Body of pancreas (tissue), 4 donors: ENCODE measurements at places on chromosomes 2 and 18. TPM values are rescaled to one million over a fixed set of nuclear protein-coding genes. Genes with fewer than 3 reads are reported as not detected.

DNA sequence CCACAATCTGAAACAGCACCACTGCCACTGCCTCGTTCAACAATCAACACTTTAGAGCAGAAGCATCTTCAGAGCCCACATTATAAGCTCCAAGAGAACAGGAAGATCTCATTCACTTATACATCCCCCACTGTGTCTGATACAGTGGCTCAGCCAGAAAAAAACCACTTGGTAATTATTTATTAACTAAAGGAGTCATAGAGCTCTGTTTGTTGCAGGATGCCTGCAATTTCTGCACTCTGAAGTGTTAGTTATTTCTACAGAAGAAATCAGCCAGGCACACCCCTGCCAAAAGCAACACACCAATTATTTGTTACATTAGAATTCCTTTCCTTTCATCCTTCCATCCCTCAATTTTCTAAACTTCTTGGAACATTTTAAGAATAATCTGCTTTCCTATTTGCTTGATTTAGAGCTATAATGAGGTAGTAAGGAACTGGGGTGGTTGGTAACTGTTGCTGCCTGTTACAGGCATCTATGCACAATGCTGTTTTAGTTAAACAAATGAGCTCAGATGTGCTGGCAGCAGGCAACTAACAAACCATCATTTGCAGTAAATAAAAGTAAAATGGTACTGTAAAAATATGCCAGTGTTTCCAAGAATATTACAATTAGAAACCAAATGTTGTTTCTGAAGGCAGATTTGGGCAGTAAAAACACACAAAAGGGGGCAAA, 59.9 kb downstream of the DYM start:
- H3K27ac ChIP-seq: peak overlapping the region; percentile 18
- no peaks in the 10 kb centered on the region for H3K27me3 ChIP-seq
- H3K4me1 ChIP-seq: peaks cover 14% of the 10 kb centered on the region
- no peaks in the 10 kb centered on the region for H3K36me3 ChIP-seq
- H3K4me3 ChIP-seq: no peak overlapping the region

DNA sequence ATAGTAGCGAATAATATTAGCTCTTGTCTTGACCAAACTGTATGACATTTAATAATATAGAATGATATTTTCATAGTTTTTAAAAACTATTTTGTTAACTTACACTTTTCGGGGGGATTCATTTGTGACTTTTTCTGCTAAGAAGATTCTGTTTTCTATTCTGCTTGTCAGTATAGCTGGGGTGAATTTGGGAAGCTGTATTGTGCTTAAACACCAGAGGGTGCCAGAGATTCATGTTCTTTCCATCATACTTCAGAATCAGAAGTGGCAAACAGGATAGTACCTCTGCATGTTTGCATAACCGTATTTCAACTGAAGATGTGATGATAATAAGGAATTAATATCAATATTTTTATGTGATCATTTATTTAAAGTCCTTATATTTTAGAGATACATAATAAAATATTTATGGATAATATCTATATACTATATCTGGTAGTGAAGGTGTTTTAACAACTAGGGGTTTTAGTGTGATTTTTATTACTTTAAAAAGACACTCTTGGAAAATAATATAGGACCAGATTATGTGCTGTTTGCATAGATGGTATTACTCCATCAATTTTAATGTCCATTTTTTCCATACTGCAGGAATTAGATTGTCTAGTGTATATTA, 81.0 kb downstream of the TAF4B start:
- H3K27ac ChIP-seq: no peak overlapping the region
- DNase-seq: peak; percentile 15
- H3K27me3 ChIP-seq: no peaks in the 10 kb centered on the region
- H3K4me3 ChIP-seq: no peak overlapping the region
- H3K4me1 ChIP-seq: no peaks in the 10 kb centered on the region

DNA sequence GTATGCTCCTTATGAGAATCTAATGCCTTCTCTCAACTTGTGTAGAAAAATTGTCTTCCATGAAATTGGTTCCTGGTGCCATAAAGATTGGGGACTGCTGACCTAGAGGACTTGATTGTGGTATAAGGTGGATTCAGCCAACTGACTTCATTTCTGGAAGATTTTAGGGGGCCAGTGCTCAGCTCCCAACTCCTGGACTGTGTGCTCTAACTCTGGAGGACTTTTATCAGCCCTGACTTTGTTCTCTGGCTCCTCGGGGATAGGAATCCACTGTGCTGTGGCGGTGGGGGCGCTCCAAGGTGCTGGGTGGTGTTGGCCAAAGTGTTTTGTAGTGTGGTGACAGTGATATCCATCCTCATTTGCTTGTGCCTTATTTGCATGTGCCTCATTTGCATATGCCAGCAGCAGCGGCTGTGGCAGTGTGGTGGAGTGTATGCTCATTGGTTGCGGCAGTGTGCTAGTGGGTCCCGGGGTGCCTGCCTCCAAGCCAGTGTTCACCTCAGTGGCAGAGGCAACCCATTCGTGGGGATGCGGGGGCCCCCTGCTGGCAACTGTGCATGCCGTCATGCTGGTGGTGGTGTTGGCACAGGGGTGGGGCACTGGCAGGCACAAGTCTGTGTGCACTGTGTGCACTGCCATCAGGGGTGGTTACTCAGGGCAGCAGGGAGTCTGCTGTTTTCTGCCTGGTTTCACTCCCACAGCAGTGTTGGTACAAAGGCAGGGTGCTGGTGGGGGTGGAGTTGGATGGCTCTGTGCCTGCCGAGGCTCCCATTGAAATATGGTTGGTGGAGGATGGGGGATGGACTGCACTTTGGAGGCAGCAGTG, 19.6 kb downstream of the EHBP1 start:
- H3K36me3 ChIP-seq: no peaks in the 10 kb centered on the region
- H3K4me1 ChIP-seq: peaks cover 11% of the 10 kb centered on the region

- H3K36me3 ChIP-seq: no peaks in the 10 kb centered on the region
- no peak overlapping the region for H3K27ac ChIP-seq
- no peak overlapping the region for H3K4me3 ChIP-seq
- H3K27me3 ChIP-seq: no peaks in the 10 kb centered on the region
- DNase-seq: no peak
- no peaks in the 10 kb centered on the region for H3K4me1 ChIP-seq
Observed at GRCh38 chr18:60090170-60090569, 190.4 kb downstream of the PMAIP1 start.

DNA sequence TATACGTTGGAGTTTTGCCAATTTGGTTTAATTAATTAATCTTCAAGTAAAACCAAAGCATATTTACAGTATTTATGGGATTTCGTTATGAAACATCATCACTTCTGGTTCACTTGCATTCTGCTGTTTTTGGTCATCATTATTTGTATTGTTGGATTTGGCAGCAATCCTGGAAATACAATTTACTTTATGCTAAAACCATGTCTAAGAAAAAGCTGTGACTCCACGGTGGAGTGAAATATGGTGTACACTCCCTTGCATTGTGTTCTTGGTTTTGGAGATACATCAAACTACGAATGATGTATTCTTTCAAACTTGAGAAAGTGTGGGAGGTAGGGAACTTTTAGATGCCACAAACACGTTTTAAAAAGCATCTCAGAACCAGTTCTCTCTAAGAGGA, 106.4 kb downstream of the CTAGE1 start:
- H3K4me3 ChIP-seq: no peak overlapping the region
- DNase-seq: no peak
- H3K27ac ChIP-seq: no peak overlapping the region
- H3K27me3 ChIP-seq: no peaks in the 10 kb centered on the region

GRCh38 chr18:46346896-46347630, 242.9 kb downstream of the HAUS1 start:
- H3K27ac ChIP-seq: no peak overlapping the region
- no peaks in the 10 kb centered on the region for H3K27me3 ChIP-seq
- no peak overlapping the region for H3K4me3 ChIP-seq
- no peaks in the 10 kb centered on the region for H3K4me1 ChIP-seq
- no peak for DNase-seq

GRCh38 chr18:46415532-46416252, 241.3 kb downstream of the LOXHD1 start:
- H3K27ac ChIP-seq: no peak overlapping the region
- no peak overlapping the region for H3K4me3 ChIP-seq
- no peaks in the 10 kb centered on the region for H3K4me1 ChIP-seq

GRCh38 chr2:28452534-28453081, 43.3 kb upstream of the PLB1 start:
- H3K27ac ChIP-seq: no peak overlapping the region
- no peak overlapping the region for H3K4me3 ChIP-seq
- H3K27me3 ChIP-seq: no peaks in the 10 kb centered on the region
- no peaks in the 10 kb centered on the region for H3K36me3 ChIP-seq
- peak; percentile 78 for DNase-seq

The ADCY3 gene
- total RNA-seq: 63.9 TPM

The FZD7 gene
- total RNA-seq: 2.9 TPM
